Naive thymus-derived CD4-positive, alpha-beta T cell (primary cell): ENCODE measurements at places on chromosomes 7 and 10. TPM values are rescaled to one million over a fixed set of nuclear protein-coding genes. Genes with fewer than 3 reads are reported as not detected.
A peak's percentile ranks its signal among the peaks of the same experiment; 100 is the strongest.

- no peak for DNase-seq
These were observed 12.6 kb upstream of the DNAJC1 start for GRCh38 chr10:22016046-22016705.

The GHRHR gene
- polyA plus RNA-seq: not detected

The MTG1 gene
- 25.6 TPM for polyA plus RNA-seq

The RNF133 gene
- not detected for polyA plus RNA-seq

DNA sequence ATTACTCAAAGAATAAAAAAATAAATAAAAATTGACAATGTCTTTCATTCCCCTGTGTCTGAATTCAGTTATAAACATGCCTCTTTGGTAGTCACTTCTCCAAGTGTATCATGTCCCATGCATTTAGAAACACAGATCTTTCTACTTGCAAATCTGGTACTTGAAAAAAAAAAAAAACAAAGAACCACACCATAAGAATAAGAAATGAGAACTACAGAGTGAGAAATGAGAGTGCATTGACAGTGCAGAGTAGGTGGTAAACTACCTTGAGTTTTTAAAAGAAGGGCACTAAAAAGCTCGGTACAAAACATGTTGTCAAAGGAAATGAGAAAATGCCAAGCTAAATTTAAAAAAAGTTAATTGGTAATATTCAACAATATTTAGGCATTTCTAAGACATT, 123.0 kb downstream of the GPR85 start:
- DNase-seq: no peak

DNA sequence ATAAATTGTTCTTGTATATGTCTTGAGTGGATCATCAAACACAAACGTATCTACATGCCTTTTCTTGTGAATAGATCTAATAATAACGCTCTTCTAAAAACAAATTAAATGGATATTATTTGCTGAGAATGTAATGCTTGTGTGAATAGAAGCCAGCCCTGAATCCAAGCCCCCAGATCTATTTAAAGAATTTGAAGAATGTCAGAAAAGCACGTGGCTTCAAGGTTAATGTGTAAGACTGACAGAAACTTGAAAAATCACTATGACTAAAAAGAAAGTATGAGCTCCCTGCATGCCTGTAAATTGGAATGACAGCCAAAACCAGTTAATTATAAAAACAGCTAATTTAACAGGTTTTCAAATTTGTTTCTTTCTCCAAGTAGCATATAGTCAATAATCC, 43.2 kb upstream of the ATRNL1 start:
- no peak for DNase-seq

The OGDHL gene
- not detected for polyA plus RNA-seq

The CCDC3 gene
- not detected for polyA plus RNA-seq

The OR2A12 gene
- not detected for polyA plus RNA-seq

- DNase-seq: no peak
These were observed 81.4 kb downstream of the PRPF18 start for GRCh38 chr10:13668126-13668525.

DNA sequence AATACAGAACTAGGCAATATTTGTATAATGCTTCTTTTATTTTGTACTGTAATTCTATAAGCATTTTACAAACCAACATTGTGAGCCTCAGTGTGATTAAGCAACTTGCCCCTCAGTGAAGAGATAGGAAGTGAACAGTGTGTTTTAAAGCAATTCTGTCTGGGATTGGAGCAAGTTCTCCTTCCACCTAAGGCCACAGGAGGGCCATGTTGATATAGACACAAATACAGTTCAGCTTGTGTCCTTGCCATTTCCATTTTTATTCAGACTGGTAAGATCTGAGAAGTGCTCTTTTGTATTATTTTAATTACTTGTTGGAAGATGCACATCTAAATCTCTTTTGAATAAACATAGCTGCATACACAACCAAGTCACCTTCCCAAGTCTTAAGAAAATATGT, 416.3 kb upstream of the COBL start:
- DNase-seq: no peak

DNA sequence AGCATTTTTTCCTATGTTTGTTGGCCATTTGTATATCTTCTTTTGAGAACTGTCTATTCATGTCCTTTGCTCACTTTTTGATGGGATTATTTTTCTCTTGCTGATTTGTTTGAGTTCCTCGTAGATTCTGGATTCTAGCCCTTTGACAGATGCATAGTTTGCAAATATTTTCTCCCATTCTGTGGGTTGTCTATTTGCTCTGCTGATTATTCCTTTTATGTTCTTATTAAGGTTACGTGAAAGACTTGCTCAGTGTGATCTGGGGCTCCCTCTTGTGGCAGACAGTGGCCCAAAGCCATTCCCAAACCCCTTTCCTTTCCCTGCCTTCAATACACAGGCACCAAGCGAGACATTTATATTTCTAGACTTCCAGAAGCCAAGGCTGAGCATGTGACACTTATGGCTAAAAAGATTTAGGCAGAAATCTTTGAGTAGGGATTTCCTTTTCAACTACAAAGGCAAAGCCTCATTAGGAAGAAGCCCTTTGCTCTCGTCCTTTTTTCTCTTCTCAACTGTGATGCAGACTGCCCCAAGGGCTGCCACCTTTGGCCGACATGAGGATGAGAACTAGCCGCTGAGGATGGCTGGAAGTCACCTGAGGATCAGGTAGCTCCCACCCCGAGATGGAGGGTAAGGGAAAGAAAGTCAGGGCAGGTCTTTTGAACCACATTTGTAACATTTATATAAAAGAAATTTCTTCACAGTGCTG, 23.6 kb downstream of the ST8SIA6 start:
- DNase-seq: peak; percentile 65

GRCh38 chr7:137601642-137602041, 245.1 kb downstream of the DGKI start:
- DNase-seq: no peak

The CRHR2 gene
- not detected for polyA plus RNA-seq

GRCh38 chr10:35308809-35309208, 27.5 kb upstream of the CCNY start:
- no peak for DNase-seq

GRCh38 chr10:124308811-124309210, 109.9 kb downstream of the OAT start:
- no peak for DNase-seq

The LIPF gene
- polyA plus RNA-seq: not detected

- no peak for DNase-seq
These were observed 244.8 kb upstream of the GALNT17 start for GRCh38 chr7:70887186-70887585.

GRCh38 chr7:122518488-122518887, 180.4 kb downstream of the RNF133 start:
- no peak for DNase-seq

The PILRA gene
- polyA plus RNA-seq: 0.40 TPM

GRCh38 chr10:125363791-125364190, 203.4 kb upstream of the CTBP2 start:
- DNase-seq: no peak

The PRPS1L1 gene
- not detected for polyA plus RNA-seq

- no peak for DNase-seq
These were observed 855.0 kb downstream of the REEP3 start for GRCh38 chr10:64376167-64376566.

The EZH2 gene
- polyA plus RNA-seq: 2.2 TPM

- DNase-seq: no peak
These were observed 418.3 kb downstream of the PAXIP1 start for GRCh38 chr7:154584352-154585252.

The TSPAN14 gene
- polyA plus RNA-seq: 179 TPM

The SGCE gene
- 0.08 TPM for polyA plus RNA-seq

DNA sequence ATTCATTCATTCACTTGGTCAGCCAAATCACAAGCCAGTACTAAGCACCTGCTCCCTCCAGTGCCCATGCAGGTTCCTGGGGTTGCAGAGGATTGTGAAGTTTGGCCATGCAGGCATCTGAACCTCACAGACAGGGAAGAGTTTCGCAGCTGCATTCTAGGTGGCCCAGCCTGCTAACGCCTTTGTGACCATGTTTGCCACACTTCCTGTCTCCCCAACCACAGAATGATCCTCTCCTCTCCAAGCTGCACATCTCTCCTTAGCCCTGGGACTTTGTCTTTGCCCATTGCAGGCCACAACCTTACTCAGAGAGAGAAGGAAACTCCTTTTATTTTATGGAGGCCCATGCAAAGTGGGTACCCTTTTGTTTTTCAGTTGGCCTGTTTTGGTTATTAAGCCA, 31.8 kb downstream of the EPDR1 start:
- no peak for DNase-seq

GRCh38 chr10:52453501-52453900, 139.4 kb downstream of the DKK1 start:
- DNase-seq: no peak
